ENCODE measurements at places on chromosomes 11 and 22. TPM values are rescaled to one million over a fixed set of nuclear protein-coding genes. Genes with fewer than 3 reads are reported as not detected.

- DNase-seq = no peak
These were observed 123.2 kb upstream of the FGF3 start for GRCh38 chr11:69942333-69942820.

DNA sequence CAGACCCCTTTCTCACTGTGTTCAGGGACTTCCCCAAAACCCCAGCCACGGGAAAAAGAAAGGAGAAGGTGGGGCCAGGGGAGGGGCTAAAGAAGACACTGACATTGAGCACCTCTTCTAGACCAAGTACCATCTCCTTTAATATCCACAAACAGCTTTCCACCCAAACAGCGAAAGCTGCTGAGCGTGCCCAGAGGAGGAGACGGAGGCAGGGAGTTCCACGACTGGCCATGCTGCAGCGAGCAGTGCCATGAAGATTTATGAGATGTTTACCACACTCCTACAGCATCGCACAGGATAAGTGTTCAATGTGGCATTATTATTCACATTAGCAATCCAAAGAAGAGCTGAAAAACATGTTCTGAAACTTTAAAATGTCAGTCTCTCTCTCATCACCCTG lies 127.4 kb downstream of the LARGE1 start:
- no peak for DNase-seq

GRCh38 chr11:118277312-118277711 lies 13.2 kb upstream of the MPZL2 start:
- peak; percentile 82 for DNase-seq

- no peak for DNase-seq
These were observed 6.7 kb downstream of the ZBTB44 start for GRCh38 chr11:130308059-130308458.

PPARA gene
- total RNA-seq = 9.2 TPM

DCHS1 gene
- under 0.01 TPM for total RNA-seq

- no peak for DNase-seq
These were observed 38.4 kb downstream of the B3GAT1 start for GRCh38 chr11:134373591-134374052.

PATE4 gene
- not detected for total RNA-seq

HBE1 gene
- total RNA-seq = not detected

DNA sequence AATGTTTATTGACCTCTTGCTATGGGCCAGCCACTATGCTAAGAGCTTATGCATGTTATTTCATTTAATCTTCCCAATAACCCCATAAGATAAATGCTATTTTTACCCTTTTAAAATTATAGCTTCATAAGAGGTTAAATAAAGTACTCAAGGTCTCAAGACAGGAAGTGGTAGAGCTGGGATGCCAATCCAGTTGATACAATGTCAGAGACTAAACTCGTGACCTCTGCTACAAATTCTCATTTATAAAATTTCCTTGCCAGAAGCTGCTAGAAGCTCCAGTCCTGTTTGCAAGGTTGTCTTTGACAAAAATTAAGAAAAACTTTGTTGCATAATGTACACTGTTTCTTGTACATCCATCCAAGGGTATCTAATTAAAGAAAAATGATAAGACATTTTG lies 265.9 kb upstream of the MPPED2 start:
- no peak for DNase-seq

Data from renal cortical epithelial cell (primary cell).